ENCODE measurements at places on chromosomes 16 and 17. TPM values are rescaled to one million over a fixed set of nuclear protein-coding genes. Genes with fewer than 3 reads are reported as not detected.

DNA sequence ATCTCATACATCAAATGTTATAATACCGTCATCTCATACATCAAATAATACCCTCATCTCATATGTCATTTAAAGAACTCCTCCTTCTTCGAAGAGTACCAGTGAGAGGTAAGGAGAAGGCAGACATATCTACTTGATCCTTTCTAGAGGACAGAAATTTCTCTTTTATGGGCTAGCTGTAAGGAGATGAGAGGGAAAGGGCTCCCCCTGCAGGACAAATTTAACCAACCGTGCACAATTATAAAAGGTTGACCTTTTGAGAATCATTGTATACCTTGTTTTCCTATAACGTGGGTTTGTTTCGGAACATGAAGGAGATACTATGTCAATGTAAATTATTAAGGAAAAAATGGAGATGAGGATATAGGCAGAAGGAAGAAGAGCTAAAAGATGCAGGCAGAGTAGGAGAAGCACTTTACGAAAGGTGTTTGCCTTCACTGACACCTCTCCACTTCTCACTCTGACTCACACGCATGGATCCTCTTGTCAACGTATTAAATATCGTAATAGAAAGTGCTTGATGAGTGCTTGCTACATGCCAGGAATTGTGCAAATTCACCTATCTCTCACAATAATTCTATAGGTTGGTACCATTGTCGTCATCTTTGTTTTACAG, 465.9 kb upstream of the ERCC4 start:
- peak; percentile 27 for DNase-seq

DNA sequence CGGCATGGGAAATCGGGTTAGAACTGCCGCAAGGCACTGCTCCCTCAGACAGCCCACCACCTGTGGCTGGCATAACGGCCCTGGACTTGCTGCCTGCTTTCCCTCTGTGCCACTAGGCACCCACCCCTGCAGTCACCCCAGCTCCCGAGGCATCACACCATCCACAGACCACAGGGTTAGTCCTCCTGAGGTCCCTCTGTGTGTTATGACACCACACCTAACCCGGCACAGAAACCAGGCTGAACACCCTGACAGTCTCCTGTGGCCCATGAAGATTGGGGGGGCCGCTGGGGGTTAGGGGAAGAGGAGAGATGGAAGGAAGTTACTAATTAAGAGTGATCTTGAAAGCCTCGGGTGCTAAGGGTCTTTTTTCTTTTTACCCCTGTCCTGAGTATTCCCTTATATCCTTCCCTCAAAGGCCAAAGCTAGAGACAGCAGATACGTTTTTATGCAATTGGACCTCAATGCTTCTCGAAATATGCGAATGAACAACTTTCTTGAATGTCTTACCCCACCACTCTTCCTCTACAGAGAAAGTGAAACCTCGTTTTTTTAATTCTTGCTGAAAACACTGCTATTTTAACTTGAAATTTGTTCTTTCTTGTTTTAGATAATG, 7.0 kb downstream of the CYTH1 start:
- no peak for DNase-seq

DNA sequence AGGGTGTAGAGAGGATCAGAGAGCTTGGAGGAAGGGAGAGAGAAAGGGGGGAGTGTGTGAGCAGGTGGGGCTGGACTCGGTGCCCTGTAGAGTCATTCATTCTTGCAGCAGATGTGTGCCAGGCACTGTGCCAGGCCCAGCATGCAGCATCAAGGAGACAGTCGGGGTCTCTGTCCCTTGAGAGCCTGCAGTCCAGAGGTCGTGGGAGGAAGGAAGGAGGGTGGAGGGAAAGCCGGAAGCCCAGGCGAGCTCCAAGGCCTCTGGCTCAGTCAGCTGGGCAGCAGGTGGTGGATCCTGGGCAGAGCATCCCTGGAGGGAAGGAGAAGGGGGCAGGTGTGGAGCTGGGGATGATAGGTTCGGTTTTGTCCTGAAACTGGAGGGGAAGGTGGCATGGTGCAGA, 27.5 kb downstream of the EPN2 start:
- no peak for DNase-seq

The PRCD gene
- 4.3 TPM for total RNA-seq

The ABCC3 gene
- total RNA-seq = 367 TPM

The TBX4 gene
- total RNA-seq = 1.6 TPM

The TNFRSF17 gene
- total RNA-seq = 0.46 TPM

All from mucosa of gallbladder (tissue), 1 donor.